ENCODE measurements at places on chromosomes 1 and 21.

DNA sequence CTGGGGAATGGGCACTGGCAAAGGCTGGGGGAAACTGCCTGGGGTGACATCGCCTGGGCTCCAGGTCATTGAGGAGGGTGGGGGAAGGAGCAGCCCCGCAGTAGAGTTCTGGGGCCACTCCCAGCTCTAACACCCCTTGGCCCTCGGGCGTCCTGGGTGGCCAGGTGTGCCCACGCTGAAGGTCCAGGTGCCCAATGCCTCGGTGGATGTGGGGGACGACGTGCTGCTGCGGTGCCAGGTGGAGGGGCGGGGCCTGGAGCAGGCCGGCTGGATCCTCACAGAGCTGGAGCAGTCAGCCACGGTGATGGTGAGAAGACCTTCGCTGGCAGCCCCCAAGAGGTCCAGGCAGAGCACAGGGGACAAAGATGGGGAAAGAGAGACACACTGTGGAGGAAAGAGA is 7.7 kb downstream of the NTRK1 start:
- DNase-seq = no peak

DNA sequence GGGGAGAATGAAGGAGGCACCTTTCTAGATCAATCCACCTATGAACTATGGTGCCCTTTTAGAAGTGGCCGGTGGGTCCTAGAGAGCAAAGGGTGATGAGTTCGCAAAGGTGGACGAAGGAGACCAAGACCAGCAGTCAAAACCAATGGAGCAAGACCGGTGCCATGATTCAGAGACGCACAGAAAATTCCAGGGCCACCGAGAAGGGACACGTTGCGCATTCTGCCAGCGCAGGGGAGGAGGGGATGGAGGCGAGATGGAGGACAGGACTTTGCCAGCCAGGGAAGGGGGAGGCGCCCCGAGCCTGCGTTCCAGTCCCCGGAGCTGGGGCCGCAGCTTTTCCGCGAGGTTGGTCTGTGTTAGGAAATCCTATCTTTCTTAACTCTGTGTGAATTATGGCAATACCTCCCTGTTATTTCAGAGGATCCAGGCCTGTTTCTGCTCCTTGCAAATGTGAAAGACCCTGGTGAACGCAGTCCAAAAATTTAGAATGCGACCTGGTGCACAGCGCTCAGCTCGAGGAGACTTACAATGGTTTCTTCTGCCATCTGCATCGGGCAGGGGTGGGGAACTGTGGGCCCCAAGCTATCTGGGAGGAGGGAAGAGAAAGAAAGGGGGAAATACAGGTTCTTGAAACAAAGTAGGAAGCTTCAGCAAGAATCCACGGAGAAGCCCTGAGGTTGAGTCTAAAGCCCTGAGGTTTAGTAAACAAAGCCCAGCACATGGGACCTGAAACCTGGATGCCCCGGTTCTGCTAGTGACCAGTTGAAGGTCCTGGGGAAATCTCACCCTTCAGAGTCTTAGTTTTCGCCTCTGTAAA is 129.4 kb downstream of the MRPS6 start:
- DNase-seq = no peak

- no peak for DNase-seq
These were observed 222.1 kb upstream of the SNX7 start for GRCh38 chr1:98439471-98439870.

DNA sequence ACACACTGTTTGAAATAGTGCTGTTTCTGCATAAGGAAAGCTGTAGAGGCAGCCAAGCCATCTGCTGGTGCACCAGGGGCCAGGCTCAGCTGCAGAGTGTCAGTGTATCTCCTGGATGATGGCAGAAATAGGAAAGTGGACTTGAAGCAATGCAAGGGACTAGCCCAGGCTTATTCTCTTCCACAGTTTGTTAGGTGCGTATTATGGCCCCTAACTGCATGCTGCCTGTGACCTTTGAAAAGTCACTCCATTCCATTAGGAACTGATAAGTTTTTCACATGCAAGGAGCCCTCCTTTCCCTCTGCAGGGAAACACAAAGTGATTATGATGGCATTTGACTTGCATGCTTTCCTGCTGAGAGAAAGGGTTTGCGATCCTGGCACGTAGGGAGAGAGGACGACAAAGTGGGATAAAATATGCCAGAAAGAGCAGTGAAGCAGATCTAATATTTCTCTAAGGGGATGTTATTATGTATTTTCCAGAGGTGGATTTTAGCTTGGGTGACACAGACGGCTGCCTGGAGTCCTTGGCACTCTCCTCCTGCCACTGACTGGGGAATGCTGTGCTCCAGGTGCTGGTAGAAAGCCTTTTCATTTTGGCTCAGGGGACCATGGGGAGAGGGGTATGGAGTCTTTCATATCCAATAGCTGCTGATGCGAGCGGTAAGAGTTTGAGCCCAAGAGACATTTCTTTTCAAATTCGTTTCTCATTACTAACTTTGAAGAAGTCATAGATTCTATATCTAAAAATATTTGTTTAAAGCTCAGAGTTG is 402.1 kb upstream of the B3GALT2 start:
- no peak for DNase-seq

GRCh38 chr1:58823481-58824010 is 39.7 kb upstream of the JUN start:
- no peak for DNase-seq

DNA sequence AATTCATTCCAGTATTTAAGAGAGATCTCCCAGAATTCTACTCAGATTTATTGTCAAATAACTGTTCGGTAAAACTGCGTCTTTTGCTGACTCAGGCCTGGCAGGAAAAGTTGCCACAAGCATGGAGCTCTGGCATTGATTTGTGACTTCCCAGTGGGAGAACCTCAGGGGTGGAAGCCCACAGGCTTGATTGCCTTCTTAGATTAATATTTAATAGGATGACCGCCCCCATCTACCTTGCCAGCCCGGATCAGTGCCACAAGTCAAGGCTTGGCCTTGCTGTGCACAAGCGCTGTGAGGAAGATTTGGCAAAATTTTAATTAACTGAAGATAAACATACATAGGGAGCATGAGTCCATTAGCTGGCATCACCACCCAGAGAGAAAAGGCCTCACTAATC is 93.5 kb downstream of the LRIG2 start:
- DNase-seq = no peak

GRCh38 chr1:28127617-28128257 is 39.3 kb upstream of the EYA3 start:
- DNase-seq = no peak

- DNase-seq = no peak
These were observed 37.9 kb downstream of the PABPC4 start for GRCh38 chr1:39538531-39539251.

- DNase-seq = no peak
These were observed 39.7 kb downstream of the RIPK4 start for GRCh38 chr21:41726970-41727783.

DNA sequence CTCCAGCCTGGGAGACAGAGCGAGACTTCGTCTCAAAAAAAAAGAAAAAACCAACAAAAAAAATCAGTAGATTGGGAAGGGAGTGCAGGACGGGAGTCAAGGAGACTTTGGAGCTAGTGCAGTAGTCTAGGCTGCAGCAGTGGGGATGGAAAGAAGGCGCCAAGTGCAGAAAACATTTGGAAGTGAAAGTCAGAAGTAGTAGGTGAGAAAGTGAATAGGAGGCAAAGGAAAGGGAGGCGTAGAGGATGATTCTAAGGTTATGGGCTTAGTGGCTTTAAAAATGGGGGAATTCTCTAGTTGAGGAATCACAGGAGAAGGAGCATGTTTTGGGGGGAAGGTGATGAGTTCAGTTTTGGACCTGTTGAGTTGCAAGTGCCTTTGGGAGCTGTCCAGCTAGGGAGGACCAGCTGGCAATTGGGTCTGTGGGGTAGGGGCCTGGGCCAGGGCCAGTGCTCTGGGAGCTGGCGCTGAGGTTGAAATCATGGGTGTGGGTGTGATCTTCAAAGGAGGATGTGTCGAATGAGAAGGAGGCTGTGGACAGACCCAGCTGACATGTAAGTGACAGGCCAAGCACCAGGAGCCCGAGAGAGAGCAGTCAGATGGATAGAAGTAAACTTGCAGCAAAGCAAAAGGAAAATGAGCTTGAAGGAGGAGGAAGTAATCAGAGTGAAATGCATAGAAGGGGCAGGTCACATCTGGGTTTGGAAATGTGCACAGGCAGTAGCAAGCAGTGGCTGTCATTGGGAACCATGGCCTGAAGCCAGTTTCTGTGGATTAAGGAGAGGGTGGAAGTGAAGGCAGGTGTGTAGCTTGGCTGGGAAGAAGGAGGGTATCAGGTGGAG is 15.8 kb downstream of the TMCC2 start:
- DNase-seq = no peak

DNA sequence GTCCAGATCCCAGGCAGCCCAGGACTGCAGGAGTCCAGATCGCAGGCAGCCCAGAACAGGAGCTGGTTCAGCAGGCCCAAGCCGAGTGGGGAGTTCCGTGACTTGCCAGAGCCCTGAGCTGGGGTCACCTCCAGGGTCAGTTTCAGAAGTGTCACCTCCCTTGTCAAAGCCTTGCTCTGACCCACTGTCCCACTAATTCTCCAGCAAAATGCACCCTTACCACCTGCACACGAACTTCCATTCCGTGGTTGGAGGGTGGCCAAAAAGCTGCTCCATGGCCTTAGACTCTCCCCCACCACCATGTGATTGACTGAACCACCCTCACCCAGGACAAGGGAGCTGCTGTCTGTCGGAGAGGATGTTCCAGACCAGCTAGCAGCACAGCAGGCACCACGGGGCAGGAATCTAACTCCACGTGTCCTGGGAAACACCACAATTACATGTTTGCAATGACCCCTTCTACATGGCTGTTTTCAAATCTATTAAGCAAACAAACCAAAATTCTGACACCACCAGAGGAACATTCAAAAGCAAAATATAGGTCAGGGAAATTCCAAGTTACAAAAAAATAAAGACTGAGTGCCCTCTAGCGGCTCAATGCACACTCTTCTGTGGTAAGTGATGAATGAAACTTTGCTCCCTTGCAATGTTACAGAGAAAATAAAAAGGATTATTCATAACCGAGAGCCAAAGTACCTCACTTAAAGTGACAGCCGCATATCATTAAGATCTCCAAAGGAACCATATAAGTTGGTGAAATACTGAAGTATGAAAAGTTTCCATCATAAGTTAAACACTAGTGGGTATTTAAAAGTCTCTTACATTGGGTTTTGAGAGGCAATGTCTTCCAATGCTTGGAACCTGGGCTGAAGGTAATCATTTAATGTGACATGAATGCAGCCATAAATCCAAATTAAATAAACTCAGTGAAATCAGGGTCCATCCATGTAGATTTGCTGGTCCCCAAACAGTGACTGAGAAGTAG is 76.3 kb downstream of the NPHP4 start:
- no peak for DNase-seq

DNA sequence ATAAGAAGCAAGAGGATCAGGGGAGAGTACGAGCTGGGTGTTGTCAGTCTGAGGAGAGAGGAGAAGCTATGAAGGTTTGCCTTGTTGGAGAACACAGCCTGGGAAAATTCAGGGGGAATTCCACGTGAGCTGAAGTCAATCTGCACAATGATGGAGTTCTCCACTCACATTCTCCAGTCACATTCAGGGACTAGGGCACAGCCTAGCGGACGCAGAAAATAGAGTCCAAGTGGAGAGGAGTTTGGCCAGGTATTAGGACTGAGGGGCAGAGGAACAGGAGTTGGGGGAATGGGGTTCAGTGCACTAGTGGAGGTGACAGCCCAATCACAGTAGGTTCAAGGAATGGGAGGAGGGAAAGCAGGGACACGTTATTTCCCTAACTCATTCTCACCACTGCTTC is 124.0 kb downstream of the KCNH1 start:
- DNase-seq = no peak

- DNase-seq = no peak
These were observed 57.9 kb downstream of the RASAL2 start for GRCh38 chr1:178151831-178152230.

- DNase-seq = no peak
These were observed 93.2 kb upstream of the AJAP1 start for GRCh38 chr1:4561205-4561604.

DNA sequence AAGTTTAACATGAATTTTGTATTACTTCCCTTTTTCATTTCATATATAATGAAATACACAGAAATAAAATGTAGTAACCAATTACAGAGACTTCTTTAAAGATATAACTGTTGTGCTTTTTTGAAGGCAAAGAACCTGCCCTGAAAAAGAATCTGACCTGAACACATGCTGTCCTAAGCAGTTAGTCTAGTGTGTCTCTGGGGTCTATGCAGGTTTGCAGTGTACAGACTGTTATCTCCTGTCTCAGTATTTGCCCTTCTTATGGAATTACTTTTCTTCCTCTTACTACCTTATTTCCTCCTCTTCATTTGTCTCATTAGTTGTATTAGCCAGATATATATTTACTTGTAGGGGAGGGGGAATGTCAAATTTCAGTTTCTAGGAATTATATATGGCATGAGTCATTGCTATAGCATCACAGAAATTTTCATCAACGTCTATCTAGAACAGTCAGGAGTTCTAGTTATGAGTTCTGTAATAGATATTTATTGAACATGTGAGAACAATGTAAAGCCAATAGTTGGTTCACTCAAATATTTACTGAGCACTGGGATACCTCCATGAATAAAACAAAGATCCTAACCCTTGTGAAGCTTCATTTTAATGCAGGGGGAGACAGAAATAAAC is 28.4 kb upstream of the PLEKHO1 start:
- DNase-seq = no peak

- DNase-seq = no peak
These were observed 71.3 kb upstream of the TLR5 start for GRCh38 chr1:223214261-223214807.

- DNase-seq = no peak
These were observed 284.4 kb downstream of the SETD4 start for GRCh38 chr21:35775778-35776544.

DNA sequence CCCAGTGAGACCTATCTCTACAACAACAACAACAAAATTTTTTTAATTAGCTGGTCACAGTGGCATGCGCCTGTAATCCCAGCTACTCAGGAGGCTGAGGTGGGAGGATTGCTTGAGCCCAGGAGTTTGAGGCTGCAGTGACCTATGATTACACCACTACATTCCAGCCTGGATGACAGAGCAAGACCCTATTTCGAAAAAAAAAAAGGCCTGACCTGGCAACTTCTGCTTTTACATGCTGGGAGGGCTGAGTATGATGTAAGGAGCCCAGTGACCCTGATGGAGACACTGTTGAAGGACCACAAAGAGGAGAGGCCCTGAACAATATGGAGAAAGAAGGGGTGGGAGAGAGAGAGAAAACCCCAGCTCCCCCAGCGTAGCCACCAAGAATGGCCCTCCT is 9.2 kb upstream of the VPS26C start:
- DNase-seq = no peak

DNA sequence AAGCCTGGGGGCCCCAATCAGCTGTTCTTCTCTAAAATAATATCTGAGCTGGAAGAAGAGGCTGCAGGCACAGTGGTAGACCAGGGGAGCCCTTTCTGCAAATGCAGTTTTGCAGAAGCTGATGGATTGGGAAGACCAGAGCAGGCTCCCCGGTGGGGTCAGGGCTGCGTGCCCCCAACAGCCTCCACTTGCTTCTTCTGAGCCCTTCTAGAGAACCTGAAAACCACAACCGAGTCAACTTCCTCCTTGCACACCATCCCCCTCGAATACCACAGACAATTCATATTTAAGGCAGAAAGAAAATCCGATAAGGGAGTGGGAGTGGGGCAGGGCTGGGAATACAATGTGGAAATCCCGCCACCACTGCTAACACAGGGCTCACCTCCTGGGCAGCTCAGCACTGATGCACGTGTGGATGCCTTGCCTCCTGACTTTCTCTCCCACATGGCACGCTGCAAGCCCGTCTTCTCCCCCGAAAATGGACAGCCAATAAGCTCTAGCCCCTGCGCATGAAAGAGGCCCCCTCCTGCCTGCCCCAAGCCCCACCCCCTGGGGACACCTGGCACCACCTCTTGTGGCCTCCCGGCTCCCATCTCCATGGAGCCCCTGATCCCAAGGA is 25.4 kb upstream of the ALDH4A1 start:
- no peak for DNase-seq

- no peak for DNase-seq
These were observed 42.4 kb upstream of the ESRRG start for GRCh38 chr1:216765346-216766300.

Measured in activated naive CD4-positive, alpha-beta T cell (primary cell).